Ovary (tissue), 10 donors: ENCODE measurements at places on chromosomes 2 and 18. TPM values are rescaled to one million over a fixed set of nuclear protein-coding genes. Genes with fewer than 3 reads are reported as not detected.

DNA sequence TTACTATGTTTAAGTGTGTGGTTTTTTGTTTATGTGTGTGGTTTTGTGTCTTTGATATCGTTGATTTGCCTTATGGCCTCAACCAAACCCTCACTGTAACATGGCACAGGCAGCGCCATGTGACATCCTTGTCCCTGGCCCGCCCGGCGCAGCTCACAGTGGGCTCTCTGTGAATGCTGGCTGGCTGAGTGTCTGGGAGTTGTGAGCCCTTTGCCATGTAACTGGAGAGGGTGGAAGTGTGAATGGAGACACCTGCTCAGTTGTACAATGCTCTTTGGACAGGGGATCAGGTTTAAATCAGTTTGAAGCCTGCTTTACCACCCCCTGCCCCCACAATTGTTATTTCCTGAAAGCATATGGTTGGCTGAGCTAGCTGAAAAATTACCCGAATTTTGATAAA lies 41.8 kb downstream of the TCF7L1 start:
- DNase-seq = no peak

- DNase-seq = no peak
Measured at GRCh38 chr2:213545964-213546475, 261.8 kb downstream of the SPAG16 start.

DNA sequence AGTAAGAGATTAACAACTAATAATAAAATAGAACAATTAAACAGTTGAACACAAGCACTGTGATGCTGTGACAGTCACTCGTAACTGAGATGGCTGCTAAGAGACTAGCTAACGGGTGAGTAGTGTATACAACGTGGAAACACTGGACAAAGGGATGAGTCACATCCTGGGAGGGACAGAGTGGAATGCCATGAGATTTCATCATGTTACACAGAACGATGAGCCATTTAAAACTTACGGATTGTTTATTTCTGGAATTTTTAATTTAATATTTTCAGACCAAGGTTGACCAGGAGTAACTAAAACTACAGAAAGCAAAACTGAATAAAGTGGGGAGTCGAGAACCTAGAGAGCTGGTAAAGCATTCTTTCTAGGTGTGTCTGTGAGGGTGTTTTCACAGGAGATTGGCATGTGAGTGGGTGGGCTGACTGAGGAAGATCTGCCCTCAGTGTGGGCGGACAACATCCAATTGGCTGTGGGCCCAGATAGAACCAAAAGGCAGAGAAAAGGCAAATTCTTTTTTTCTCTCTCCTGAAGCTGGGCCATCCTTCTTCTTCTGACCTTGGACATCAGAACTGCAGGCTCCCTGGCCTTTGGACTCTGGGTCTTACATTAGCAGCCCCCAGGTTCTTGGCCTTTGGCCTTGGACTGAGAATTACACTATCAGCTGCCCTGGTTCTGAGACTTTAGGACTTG lies 14.6 kb downstream of the TMSB10 start:
- peak; percentile 51 for DNase-seq

DNA sequence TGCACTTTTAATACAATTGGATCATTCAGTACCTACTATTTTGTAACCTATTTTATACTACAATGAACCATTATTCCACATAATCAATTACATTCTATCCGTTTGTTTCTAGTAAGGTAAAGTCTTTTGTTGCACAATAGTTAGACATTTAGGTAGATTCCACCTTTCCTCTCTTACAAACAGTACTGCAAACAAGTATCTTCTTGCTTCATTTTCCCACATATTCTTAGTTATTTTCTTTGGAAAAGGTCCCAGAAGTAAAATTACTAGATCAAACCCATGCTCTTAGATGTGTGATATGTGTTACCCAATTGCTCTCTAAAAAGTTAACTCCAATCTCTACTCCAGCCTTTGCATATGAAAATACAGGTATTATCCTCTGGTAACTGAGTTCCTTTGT lies 49.6 kb downstream of the SPIRE1 start:
- no peak for DNase-seq

- DNase-seq = no peak
Measured at GRCh38 chr2:217379807-217380206, 519.9 kb upstream of the TNP1 start.

The ANKRD30B gene
- total RNA-seq = not detected

The STON1 gene
- 26.1 TPM for total RNA-seq

The HSPD1 gene
- total RNA-seq = 192 TPM

The BAZ2B gene
- total RNA-seq = 110 TPM

The SCYGR4 gene
- not detected for total RNA-seq
